Thymus (tissue), 14 donors: ENCODE measurements at places on chromosomes 11 and 22. TPM values are rescaled to one million over a fixed set of nuclear protein-coding genes. Genes with fewer than 3 reads are reported as not detected.
A peak's percentile ranks its signal among the peaks of the same experiment; 100 is the strongest.

TOLLIP gene
- 25.4 TPM for polyA plus RNA-seq

POLD3 gene
- polyA plus RNA-seq, result 7.5 TPM

- no peaks in the 10 kb centered on the region for H3K4me1 ChIP-seq
- no peaks in the 10 kb centered on the region for H3K27me3 ChIP-seq
- DNase-seq, result no peak
- no peaks in the 10 kb centered on the region for H3K36me3 ChIP-seq
- no peak overlapping the region for H3K27ac ChIP-seq
Observed at GRCh38 chr11:91921974-91922373, 302.6 kb upstream of the FAT3 start.

GRCh38 chr11:105111145-105111944 is 28.2 kb downstream of the CARD18 start:
- no peaks in the 10 kb centered on the region for H3K4me1 ChIP-seq
- no peak overlapping the region for H3K4me3 ChIP-seq
- H3K36me3 ChIP-seq, result no peaks in the 10 kb centered on the region
- no peaks in the 10 kb centered on the region for H3K27me3 ChIP-seq

DNA sequence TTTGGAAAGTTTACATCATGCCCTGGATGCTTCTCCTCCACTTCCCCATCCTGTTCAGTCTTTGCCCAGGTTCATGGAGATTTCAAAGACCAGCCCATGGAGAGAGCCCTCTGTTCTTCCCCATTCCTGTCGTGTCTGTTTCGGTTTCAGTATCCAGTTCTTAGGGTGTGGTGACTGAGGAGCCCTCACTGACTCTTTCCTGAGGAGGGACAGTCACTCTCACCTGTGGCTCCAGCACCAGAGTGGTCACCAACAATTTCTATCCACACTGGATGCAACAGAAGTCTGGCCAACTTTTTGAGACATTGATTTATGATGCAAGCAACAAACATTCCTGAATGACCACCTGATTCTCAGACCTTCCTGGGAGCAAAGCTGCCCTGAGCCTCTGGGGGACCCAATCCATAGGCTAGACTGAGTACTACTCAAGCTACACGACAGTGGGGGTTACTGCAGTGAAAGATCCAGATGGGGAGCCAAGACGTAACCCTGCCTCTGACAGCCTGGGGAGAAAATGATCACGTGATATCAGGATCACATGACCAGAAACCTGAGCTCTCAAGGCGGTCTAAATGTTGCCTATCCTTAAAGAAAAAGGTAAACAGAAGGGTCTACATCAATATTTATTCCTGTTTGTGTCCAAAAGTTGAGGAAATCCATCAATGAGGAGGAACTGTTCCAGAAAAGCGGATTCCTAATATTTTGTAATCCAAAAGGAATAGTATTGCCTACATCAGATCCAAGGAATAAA is 76.2 kb upstream of the VPREB1 start:
- peak overlapping the region; percentile 33 for H3K4me3 ChIP-seq
- no peaks in the 10 kb centered on the region for H3K36me3 ChIP-seq
- no peak overlapping the region for H3K27ac ChIP-seq
- no peaks in the 10 kb centered on the region for H3K27me3 ChIP-seq
- peaks cover 17% of the 10 kb centered on the region for H3K4me1 ChIP-seq

GRCh38 chr11:23749762-23750430 is 747.0 kb upstream of the LUZP2 start:
- H3K4me3 ChIP-seq, result no peak overlapping the region
- no peaks in the 10 kb centered on the region for H3K27me3 ChIP-seq
- H3K27ac ChIP-seq, result no peak overlapping the region
- H3K4me1 ChIP-seq, result no peaks in the 10 kb centered on the region
- no peak for DNase-seq

TNRC6B gene
- polyA plus RNA-seq, result 13.3 TPM
